Stimulated activated CD4-positive, alpha-beta T cell treated with anti-CD3 and anti-CD28 coated beads, Interleukin-2, amount 100 ng/mL, for 48 hours (primary cell): ENCODE measurements at places on chromosomes 7 and 10.

- no peak for DNase-seq
Measured at GRCh38 chr7:121084256-121084655, 95.7 kb downstream of the CPED1 start.

GRCh38 chr10:14508725-14509124 is 178.0 kb upstream of the FRMD4A start:
- DNase-seq = no peak

DNA sequence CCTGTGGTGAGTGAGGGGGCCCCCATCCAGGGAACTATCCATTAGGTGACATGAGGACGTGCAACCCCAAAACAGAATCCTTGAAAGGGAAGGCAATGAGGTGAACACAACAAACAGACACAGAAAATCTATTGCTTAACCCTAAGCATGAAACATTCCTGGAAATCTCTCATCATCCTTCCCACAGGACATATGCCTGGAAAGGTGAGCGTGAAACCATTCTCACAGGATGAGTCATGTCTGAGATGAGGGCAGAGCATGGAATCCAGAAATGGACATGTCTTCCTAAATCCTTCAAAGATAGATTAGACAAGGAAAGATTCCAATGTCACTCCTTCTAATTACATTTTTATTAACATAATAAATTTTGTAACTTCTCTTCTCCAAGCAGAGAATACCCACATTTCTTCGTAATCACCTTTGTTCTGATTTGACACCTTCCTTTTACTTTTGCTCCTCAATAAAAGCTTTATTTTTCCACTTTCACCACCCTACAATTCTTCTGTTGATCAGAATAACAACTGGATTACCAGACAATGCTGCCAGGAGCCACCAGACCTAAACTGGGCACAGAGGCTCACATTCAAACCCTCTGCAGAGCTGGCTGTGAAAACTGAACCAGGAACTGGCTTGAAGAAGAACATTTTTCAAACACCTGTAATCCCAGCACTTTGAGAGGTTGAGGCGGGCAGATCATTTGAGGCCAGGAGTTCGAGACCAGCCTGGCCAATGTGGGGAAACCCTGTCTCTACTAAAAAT is 67.2 kb downstream of the COBL start:
- DNase-seq = no peak

GRCh38 chr10:37728830-37729229 is 128.6 kb downstream of the ZNF248 start:
- no peak for DNase-seq

DNA sequence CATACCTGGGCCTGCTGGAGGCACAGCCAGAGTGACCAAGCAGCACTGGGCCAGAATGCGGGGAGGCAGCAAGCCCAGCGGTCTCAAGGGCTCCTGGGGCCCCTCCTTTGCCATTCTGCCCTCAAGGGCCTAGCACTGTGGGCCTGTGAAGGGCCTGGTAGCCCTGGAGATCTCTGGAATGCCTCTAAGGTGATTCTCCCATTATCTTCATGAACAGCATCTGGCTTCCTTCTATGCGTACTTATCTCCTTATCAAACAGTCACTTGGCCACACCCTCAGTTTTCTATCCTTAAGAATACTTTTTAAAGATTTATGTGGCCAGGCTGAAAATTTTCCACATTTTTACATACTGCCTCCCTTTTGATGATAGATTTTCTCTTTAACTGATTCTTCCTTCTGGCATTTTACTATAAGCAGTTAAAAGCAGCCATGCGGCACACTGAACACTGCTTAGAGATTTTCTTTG is 67.5 kb upstream of the CCNY start:
- no peak for DNase-seq
